ENCODE measurements at places on chromosomes 11 and 22.

DNA sequence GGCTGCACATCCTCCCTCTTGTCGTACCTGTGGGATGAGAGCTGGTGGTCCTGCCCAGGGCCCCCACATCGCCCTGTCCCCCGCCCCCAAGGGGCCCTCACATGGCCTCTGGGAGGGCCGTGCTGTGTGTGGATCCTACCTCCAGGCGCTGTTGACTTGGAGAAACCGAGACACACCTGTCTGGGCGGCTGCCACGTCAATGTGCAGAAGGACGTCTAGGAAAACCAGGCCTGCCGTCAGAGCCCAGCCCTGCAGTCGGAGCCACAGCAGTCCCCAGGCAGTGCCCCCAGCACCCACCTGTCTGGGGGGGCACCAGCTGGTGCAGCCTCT is 14.2 kb downstream of the ALG12 start:
- DNase-seq: no peak

- DNase-seq: no peak
Measured at GRCh38 chr11:45150301-45150700, 3.9 kb downstream of the PRDM11 start.

- DNase-seq: no peak
Measured at GRCh38 chr11:76644591-76644990, 26.0 kb downstream of the LRRC32 start.

DNA sequence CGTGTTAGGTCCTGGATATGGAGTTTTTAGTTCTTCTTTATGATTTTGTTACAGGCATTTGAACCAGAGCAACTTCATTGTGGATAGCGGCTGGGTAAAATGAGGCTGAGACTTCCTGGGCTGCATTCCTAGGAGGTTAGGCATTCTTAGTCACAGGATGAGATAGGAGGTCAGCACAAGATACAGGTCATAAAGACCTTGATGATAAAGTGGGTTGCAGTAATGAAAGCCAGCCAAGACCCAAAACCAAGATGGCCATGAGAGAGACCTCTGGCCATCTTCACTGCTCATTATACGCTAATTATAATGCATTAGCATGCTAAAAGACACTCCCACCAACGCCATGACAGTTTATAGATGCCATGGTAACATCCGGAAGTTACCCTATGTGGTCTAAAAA is 23.4 kb upstream of the CLMP start:
- DNase-seq: no peak

- peak; percentile 67 for DNase-seq
Measured at GRCh38 chr11:131756479-131757110, 386.2 kb downstream of the NTM start.

DNA sequence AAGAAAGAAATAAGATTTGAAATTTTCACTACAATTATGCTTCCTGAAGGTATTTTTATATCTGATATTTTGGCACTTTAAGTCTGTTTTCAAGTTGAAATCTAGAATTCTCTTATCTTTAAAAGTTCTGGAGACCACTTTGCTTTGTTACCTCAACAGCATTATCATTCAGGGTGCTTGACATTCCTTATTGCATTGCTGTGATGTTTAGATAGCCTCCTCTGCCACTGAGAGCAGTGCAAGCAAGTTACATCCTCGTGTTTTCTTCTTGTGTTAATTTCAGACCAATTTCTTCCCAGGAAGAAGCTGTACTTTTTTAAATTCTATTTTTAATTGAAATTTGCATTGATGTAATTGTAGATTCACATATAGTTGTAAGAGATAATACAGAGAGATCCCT is 333.9 kb upstream of the KIRREL3 start:
- no peak for DNase-seq

DNA sequence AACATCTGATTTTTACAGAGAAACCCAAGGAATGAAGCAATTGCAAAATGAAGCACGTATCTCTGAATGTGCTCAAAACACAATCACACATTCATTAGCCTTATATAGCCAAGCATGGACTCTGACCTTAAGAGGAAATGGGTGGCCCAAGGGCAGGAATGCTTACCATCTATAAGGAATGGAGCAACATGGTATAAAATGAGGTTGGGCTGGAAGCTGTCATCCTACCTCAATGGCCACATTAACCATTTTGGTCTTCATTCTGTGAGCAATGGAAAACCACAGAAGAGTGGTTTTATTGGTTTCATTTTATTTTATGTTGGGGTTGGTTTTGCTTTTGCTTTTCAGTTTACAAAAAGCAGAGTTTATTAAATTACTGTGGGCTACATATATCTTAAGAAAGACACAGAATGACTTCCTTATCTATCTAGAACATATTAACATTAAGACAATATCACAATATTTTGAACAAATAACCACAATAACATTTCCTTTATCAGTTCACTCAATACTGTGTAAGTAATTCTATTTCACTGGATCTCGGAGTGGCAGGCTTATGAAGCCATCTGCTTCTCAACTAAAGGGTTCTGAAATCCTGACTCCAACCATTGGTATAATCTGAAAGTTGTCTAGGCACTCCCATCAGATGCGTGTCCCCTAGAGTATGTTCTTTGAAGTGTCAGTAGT is 10.8 kb upstream of the MS4A13 start:
- no peak for DNase-seq

DNA sequence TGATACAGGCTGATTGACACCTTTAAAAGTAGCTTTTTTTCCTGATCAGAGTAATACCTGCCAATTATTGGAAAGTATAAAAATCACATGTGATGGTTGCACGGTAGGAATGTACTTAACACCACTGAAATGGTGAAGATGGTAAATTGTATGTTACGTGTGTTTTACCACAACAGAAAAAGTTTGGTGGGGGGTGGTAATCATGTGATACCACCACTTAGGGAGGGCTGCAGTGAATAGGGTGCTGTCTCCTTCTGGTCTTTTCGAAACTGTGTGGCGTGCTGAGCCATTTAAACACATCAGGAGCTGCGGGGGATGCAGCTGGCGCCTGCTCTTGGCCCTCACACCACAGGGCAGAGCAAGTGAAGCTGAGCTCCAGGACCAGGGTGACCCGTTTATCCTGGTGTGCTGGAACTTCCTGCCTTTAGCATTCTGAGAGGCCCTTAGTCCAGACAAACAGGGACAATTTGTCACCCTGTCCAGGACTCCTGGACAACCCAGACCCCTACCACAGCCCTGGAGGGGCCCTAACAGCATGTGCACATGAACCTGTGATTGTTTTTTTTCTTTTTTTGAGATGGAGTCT is 2.6 kb downstream of the SYNGR1 start:
- no peak for DNase-seq

DNA sequence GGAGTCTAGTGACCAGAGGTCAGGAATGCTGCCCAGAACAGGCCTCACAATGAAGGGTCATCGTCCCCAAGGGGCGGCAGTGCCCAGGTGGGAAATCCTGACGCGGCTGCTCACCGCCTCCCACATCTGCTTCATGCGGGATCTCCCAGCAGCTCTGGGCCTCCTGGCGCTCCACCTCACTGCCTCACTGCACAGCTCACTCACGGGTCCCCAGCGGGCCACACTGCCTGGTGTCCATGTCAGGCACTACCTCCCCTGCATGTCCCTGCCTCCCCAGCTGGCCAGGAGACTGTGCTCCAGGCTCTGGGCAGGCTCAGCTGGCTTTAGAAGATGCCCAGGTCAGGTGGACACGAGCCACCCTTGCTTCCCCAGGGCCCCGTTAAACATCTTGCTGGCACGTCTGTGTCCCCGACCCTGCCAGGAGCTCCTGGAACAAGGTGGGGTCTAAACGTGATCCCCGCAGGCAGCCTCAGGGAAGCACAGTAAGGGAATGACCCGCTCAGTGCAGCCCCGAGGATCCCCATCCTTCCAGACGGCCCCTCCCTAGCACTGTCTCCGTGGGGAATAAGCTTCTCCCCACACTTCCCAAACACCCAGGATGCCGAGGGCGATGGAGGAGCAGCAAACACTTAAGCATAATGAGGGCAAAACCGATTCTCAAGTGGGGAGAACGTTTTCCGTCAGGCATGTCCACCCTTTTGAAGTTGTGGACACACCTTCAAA is 93.2 kb downstream of the TRMU start:
- no peak for DNase-seq

DNA sequence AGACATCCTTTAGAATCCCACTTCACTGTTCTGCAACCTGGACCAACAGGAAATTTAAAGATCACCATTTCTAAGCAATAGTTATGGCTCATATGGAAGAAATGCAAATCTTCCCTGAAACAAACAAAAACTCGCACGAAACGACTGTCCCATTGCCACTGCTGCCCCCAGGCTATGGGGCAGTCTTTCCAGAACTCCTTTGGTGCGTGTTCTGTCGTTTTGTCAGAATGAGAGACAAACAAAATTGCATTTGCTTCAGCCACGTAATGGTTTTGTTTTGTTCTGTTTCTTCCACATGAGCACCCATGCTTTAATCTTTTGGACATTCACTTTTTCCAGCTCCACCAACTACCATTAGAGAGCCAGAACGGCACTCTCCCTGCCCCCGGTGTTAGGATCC is 10.8 kb upstream of the FBLN1 start:
- DNase-seq: no peak

DNA sequence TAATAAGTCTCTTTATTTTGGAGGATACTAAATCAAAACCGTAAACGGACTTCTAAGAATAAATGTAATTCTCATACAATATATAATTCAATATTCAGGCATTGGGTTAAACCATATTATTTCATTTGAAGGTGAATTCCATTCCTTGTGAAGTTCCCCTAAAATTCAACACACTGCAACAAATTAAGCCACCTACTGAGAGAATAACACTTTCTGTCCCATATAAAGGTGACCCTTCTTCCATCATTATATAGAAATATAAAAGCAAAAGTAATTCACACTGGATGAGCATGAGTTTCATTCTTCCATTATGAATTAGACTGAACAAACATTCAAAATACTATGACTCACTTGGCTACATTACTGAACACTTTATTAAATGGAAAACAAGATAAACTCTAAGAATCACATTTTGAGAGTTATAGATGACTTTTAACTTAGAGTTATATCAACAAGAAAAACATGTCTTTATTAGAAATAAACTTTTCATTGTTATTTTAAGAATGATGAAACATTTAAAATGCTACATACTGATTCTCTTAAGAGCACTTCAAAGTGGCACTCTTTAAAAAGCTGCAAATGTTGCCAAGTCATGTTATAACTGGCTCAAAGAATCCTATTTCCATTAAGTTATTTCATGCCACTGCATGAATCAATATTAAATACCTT is 2.8 kb downstream of the SESN3 start:
- DNase-seq: no peak

Measured in AG10803 (cell line).